ENCODE measurements at places on chromosomes 7 and 10.

DNA sequence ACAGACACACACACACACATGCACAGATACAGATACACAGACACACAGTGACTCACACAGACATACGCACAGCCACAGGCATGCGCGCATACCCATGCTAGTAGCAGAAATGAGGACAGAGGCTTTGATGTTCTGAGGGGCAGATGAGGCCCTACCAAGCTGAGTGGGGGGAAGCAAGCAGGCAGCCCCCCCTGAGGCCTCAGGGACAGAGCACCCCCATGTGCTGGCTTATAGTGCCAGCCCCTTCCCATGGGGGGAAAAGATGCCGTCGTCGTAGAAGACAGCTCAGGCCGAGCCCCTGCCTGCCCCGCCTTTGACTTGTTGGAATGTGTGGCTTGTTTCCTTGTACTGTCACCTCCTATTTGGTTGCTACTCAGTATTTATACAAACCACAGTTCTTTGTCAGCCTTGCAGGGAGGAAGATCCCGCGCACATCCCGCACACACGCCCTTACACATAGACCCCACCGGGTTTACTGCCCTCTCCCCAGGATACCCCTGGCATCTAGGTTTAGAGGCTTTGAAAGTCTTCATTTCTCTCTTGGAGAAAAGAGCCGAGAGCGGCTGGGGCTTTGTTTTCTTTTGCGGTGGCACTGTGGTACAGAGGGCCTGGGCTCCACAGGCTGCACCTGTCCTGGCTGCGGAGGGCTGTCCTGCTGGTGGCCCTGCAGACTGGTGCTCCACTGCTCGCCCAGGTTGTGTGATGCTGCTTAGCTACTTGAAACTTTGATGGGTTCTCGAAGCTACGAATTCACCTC is 112.5 kb downstream of the DOCK1 start:
- no peak for DNase-seq

- DNase-seq, result no peak
Observed at GRCh38 chr10:125148528-125148927, 11.8 kb downstream of the CTBP2 start.

DNA sequence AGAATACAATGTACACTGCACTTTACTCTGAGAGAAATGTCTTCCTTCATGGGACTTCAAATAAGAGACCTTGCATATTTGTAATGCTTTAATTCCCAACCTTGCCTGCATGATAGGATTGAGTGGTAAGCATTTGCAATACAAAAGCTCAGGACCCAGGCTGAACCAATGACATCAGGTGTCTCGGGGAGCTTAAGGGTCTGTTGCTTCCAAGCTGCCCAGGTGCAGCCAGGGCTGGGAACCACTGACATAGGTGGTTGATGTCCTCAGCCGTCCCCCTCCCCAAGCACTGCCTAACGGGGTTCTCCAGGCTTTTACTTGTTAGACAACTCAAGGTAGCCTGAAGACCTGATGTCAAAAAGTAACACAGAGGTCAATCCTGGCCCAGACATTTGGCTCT is 29.1 kb downstream of the FIGNL1 start:
- DNase-seq, result no peak

DNA sequence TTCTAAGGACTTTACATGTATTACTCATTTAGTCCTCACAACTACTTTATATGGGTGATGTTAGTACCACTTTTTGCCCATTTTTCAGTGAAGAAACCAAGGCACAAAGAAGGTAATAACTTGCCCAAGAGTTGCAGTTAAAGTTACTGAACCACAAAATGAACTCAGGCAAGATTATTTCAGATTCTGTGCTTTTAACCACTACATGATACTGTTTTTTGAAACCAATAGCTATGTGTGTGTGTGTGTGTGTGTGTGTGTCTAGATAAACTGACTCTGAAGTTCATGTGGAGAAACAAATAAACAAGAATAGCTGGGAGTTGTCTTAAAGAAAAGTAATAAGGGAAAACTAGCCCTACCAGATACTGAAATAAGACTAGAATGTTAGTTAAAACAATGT is 60.8 kb upstream of the OIT3 start:
- DNase-seq, result no peak

DNA sequence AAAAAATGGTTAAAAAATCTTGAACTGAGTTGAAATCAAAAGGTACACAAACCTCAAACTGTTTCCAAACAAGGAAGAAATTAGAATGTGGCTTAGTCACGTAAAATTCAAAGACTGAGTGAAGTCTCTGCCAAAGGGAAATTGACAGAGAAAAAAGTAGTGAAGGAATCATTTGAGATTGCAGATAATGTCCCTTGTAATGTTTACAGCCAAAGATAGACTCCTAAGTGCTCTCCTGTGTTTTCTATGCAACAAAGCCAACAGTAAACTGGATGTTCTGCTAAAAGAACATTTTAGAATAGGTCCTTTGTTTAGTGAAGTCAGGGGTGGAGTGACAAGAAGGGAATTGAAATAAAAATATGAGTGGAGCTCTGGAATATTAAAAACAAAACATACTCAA is 117.9 kb downstream of the ITGA8 start:
- no peak for DNase-seq

DNA sequence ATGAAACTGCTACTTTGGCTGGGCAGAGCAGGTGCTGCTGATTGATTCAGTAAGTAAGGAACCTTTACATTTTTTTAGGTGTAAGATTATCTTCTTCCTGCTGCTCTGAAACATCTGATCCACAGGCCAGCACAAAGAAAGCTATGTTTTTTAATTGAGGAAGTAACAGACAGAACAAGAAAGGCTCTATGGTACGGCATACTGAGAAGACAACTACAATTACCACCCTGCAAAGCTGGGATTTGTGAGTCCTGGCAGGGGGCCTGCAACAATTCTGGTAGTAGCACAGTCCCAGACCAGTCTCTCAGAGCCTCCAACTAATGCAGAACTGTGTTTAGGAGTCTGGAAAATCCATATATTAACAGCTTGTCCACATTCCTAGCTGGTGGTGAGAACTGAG is 103.0 kb upstream of the LRRTM3 start:
- peak; percentile 3 for DNase-seq

GRCh38 chr7:76016191-76016947 is 22.0 kb upstream of the TMEM120A start:
- no peak for DNase-seq

DNA sequence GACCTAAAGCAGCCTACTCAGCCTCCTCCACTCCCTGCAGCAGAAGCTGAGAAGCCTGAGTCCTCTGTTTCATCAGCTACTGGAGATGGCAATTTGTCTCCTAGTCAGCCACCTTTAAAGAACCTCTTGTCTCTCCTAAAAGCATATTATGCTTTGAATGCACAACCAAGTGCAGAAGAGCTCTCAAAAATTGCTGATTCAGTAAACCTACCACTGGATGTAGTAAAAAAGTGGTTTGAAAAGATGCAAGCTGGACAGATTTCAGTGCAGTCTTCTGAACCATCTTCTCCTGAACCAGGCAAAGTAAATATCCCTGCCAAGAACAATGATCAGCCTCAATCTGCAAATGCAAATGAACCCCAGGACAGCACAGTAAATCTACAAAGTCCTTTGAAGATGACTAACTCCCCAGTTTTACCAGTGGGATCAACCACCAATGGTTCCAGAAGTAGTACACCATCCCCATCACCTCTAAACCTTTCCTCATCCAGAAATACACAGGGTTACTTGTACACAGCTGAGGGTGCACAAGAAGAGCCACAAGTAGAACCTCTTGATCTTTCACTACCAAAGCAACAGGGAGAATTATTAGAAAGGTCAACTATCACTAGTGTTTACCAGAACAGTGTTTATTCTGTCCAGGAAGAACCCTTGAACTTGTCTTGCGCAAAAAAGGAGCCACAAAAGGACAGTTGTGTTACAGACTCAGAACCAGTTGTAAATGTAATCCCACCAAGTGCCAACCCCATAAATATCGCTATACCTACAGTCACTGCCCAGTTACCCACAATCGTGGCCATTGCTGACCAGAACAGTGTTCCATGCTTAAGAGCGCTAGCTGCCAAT is 202.2 kb downstream of the ZEB1 start:
- no peak for DNase-seq

DNA sequence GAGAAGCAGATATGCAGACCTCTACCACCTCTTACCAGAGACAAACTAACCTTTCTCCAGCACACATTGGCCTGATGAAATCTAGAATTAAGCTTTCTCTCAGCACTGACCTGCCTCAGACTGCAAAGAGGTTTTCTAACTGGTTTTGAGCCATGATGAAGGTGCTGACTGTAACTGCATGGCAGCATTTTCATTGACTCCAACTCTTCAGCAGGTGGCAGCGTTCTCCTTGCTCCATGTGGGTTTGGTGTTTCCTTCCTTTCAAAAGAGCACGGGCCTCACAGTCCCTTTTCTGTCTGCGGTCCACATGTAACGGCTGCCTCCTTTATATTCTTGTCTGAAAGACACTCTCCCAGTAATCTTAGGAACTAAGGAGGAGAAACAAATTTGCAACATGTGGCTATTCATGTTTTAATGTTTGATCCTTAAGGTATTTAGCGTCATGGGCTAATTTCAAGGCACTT is 12.6 kb downstream of the KLLN start:
- DNase-seq, result peak; percentile 22

DNA sequence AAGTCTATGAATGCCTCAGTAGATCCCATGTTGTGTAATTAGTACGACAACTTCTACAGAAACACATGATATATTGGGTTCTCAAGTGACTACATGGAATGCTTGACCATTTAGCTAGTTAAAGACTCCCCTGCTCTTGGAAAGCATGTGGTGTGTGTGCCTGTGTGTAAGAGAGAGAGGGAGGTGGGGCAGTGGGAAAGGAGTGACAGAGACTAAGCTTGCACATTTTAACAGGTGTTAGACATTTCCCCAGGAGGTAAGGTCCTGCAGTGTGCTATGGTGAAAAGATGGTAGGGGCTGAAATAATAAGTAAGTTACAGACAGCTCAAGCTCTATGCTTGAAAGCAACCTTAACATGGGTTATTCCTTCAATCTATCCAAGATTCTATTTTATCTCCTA is 241.7 kb upstream of the GHITM start:
- DNase-seq, result no peak

- no peak for DNase-seq
Observed at GRCh38 chr7:139595806-139596205, 72.3 kb downstream of the CLEC2L start.

- DNase-seq, result no peak
Observed at GRCh38 chr7:53476566-53476965, 441.1 kb downstream of the POM121L12 start.

GRCh38 chr7:30694218-30694745 is 12.0 kb upstream of the CRHR2 start:
- no peak for DNase-seq

- no peak for DNase-seq
Observed at GRCh38 chr7:42768045-42768444, 143.8 kb downstream of the C7orf25 start.

DNA sequence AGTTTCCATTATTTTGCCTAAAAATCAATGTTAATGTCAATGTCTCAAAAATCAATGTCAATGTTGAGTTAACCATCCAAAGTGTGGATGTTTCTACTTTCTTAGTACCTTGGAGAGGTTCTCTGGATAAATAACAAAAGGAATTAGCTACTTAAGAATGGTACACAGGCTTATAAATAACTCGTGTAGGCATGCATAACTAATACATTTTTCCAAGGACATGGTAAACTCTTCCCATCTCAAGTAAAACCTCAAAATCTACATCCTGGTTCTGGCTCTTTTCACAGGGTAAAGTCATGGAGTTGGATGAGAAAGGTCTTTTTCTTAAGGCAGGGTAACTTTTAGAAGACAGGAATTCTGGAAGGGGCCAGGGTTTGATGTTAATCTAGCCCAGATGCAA is 59.9 kb downstream of the CAV1 start:
- no peak for DNase-seq

All from right kidney (tissue), 9 donors.